ENCODE measurements at places on chromosomes 12 and 14.

GRCh38 chr12:33205981-33206380 is 233.6 kb downstream of the SYT10 start:
- DNase-seq: no peak

DNA sequence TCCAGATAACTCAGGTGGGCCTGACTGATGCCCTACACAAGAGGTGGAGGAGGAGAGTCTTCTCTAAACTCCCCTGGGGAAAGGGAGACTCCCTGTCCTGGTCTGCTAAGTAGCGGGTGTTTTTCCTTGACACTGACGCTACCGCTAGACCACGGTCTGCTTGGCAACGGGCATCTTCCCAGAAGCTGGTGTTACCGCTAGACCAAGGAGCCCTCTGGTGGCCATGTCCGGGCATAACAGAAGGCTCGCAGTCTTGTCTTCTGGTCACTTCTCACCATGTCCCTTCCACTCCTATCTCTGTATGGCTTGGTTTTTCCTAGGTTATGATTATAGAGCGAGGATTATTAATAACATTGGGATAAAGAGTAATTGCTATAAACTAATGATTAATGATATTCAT is 965.5 kb downstream of the TMEM121 start:
- no peak for DNase-seq

- DNase-seq: no peak
Measured at GRCh38 chr14:76502638-76503037, 126.7 kb downstream of the ESRRB start.

DNA sequence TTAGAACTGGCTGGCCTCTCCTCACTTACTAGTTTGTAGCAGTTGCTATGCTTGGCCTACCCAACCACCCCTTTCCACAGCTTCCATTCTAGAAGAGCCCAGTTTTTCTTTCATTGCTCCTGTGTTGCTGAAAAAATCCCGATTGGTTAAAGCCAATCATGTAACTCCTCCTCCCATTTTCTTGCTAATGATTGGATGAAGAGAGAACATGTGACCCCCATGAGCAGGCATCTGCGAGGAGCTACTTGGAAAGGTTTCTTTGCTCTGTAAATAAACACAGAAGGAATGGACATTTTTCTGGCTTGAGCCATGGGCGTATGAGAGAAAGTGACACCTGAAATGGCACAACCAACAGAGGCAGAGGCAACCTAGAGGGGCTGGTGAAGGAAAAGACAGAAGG is 773.8 kb upstream of the TBX3 start:
- no peak for DNase-seq

GRCh38 chr14:68622856-68623255 is 170.0 kb downstream of the ZFP36L1 start:
- no peak for DNase-seq

DNA sequence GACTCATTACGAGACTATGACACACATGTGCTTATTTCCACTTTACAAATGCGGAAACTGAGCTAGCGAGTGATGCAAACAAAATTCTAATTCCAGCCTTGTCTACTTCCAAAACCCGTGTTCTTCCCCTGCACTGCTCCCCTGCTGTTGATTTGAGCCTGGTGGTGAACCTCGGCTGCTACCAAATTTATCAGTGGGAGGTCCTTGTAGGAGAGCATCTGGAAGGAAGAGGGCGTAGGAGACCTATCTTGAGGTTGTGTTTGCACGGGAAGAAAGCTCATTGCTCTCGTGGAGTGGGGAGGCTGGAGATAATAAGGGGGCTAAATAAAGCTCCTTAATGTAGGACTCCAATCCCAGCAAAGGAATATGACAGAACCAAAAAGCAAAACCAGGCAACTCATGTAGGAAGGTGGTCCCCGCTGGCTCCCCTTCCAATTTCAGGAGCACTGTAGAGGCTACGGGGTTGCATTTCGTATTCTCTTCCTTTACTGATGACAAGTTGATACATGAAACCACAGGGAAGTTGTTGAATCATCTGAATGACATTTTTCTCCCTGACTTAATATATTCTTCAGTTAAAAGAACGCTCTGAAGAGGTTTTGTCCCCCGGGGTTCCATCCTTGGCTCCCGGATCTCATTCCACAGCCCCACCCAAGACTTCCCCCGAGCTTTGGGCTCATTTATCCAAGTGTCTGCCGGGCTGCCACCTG is 52.6 kb downstream of the FZD10 start:
- no peak for DNase-seq

DNA sequence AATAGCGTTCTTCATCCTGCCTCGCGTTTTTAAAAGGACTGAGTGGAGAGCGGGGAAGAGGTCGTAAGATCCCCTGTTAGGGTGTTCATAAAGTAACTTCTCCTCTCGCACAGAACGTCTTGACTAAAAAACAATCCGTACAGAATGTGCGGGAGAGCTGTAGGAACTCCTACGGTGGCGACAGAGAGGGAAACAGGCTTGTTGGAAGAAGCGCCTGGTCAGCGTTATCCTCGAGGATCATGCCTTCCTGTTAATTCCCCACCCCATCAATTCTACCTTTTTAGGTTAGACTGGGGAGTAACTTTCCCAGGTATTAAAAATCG is 399 bp upstream of the WASHC4 start:
- DNase-seq: no peak

- no peak for DNase-seq
Measured at GRCh38 chr14:89625731-89626232, 208.7 kb upstream of the FOXN3 start.

Measured in SW 1271 (cell line).